ENCODE measurements at places on chromosomes 16 and 17. TPM values are rescaled to one million over a fixed set of nuclear protein-coding genes. Genes with fewer than 3 reads are reported as not detected.

PIRT gene
- not detected for total RNA-seq

MYADML2 gene
- not detected for total RNA-seq

CMTM2 gene
- not detected for total RNA-seq

TERB1 gene
- total RNA-seq, result not detected

SRL gene
- total RNA-seq, result 0.15 TPM

KRT20 gene
- 0.40 TPM for total RNA-seq

GSG1L gene
- total RNA-seq, result not detected

TBC1D3 gene
- not detected for total RNA-seq

ERCC4 gene
- total RNA-seq, result 5.2 TPM

CDH3 gene
- 0.33 TPM for total RNA-seq

DYNC1LI2 gene
- 44.0 TPM for total RNA-seq

OTOP3 gene
- total RNA-seq, result not detected

CCL1 gene
- not detected for total RNA-seq

PRSS27 gene
- total RNA-seq, result 0.45 TPM

PRDM7 gene
- not detected for total RNA-seq

PPP1R1B gene
- total RNA-seq, result 0.60 TPM

C16orf87 gene
- 5.2 TPM for total RNA-seq

KRT24 gene
- total RNA-seq, result not detected

NFATC2IP gene
- 15.2 TPM for total RNA-seq

KRT27 gene
- not detected for total RNA-seq

ITGA2B gene
- total RNA-seq, result 1.1 TPM

HOXB5 gene
- total RNA-seq, result 0.55 TPM

TMEM92 gene
- 3.0 TPM for total RNA-seq

MT1M gene
- 546 TPM for total RNA-seq

SLFN14 gene
- total RNA-seq, result 0.05 TPM
